ENCODE measurements at places on chromosomes 6 and 20.

- no peak for DNase-seq
These were observed 86.9 kb downstream of the TCP11 start for GRCh38 chr6:35054106-35054742.

DNA sequence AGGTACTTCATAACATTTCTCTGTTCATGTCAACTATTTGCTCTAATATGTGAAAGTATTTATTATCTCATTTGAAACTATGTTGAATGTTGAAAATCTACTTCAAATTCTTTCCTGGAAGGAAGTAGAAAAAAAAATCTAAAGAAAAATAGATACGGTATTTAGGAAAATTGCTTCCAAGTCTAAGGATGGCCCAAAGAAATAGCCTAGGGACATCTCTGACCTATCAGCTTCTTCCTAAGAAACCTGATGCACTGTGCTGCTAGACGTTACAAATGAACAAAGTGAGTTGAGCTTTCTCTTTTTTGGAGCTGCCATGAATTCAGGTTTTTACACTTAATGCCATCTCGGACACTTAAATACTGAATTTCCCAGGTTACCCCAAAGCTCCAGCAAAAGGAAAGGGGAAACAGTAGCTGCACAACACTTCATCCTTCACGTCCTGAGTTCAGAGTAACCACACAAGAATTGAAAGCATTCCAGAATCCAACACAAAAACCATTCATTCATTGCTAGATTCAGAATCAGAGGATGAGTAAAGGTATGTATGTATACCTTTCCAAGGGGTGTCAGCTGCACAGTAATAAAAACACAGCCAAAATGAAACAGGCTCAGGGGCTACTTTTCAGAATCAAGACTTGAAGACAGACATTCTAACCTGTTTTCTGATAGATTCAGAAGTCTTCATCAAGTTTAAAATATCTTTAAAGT is 7.9 kb downstream of the RMND1 start:
- no peak for DNase-seq

- no peak for DNase-seq
These were observed 520.0 kb upstream of the HS3ST5 start for GRCh38 chr6:114862819-114863218.

DNA sequence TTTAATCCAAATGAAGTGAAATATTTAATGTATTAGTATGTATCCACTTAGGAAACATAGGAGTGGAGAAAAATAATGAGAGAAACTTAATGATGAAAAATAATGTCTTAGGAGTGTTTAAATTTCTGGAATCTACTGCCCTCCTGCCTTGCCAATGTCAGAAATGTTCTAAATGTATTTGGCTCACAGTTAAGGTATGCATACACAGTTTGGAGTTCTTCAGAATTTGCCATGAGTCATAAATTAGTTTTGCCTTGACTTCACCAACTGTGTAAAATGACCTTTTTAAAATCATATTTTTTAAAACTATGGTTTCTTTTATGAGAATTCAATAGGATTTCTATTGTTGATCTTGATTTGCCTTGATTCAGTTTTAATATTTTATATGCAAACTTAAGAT is 191.7 kb upstream of the HSF2 start:
- DNase-seq, result no peak

DNA sequence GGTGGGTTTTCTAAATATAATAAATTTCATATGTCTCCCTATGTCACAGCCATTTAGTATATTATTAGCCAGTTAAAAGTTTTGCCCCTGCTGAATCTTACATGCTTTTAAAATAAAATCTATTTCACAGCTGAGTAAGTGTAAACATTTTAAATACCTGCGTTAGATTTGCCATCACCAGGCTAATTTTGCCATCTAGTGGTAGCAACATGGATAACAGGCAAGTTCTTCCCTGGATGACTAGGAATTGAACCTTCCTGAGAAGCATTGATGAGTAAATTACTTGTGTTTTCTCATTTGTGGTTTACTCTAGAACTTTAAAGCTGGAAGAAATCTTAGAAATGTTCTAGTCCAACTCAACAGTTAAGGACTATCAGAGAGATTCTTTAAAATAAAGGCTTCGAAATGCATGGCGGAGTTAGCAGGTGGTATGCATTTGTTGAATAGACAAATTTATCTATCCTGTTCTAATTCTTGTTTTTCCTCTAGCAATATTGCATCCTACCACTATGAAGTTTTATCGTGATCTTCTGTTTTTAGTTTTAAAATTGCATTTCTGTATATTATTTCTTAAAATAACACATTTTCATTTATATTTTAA is 2.6 kb downstream of the PRSS35 start:
- no peak for DNase-seq

DNA sequence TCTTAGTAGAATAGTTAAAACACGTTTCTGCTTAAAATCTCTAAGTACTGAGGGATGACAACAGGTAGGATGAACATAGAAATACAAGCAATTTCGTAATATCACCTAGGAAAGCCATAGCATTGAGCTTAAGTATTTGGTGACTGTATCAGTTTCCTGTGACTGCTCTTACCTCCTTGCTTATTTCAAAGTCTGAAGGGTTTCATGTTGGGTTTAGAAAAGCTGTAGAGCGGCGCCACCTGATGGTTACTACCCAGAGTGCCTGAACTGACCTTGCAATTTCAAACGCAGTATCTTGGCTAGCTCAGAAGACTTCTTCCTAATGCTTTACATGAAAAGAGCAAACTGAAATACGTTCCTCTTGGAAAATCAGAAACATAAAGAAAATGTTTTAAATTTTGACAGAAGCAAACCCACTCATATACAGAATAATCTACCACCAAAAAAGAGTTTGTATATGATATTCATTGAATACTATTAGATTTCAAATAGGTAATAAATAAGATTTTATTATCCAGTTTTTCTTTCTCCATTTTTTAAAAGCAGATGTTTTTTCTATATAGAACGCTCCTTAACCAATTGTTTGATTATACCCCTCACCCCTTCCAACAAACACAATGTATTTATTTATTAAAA is 82.3 kb upstream of the RIPOR2 start:
- DNase-seq, result no peak

GRCh38 chr6:108235127-108235526 is 25.7 kb downstream of the SNX3 start:
- DNase-seq, result no peak

GRCh38 chr6:138795809-138796603 is at the start of gene ECT2L:
TSS of gene ECT2L (plus strand) at chr6:138796087. CDS start at chr6:138813275, 17,188 bp downstream.
- no peak for DNase-seq

All from CMK (cell line).